ENCODE measurements at places on chromosomes 12 and 14. TPM values are rescaled to one million over a fixed set of nuclear protein-coding genes. Genes with fewer than 3 reads are reported as not detected.

DNA sequence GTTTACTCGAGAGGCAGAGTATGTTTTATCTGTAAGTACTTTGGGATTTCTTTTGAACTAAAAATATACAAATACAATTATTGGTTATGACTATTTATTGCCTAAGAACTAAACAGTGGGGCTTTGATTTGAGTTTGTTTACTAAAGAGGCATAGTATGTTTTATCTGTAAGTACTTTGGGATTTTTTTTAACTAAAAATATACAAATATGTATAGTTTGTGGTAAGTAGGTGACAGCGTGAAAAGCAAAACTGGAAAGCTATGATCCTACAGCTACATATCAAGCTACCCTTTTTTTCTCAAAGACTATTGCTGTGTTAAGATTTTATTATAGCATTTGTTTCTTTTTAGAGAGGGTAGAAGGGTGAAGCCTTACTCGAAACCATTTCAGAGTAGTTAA lies 171.0 kb downstream of the RAD51B start:
- no peak for DNase-seq

- DNase-seq = peak; percentile 78
Observed at GRCh38 chr14:68977718-68978171, 1.4 kb downstream of the ACTN1 start.

DNA sequence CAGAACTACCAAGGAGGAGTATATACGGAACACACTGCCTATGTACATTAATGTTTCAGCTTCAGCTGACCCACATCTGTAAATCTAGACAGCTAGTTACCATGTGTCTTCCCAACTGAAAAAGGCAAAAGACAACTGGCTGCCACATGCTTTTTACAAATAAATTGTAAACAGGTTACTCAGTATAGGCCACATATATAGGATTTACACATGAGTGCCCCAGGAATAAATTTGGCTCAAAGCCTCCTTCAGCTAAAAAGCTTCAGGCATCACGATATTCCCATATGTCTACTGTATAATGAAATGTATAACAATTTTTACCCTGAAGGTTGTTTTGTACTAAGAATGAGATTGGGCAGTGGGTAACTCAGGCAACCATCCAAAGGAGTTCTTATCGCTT lies 175.9 kb upstream of the BMP4 start:
- no peak for DNase-seq

DNA sequence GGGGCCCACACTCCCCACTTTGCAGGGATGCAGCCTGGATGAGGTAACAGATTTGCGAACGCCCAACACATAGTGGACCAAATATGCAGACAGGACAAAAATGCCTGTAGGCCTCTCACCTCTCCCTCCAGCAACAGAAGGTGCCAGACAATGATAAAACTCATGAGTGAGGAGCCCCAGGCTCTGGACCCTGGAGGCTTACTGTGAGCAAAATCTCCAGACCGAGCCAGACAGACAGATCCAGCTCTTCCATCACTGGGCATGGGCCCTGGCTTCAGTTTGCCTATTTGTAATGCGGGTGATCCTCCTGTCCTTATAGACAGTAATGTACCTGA lies 42.3 kb downstream of the IRF2BPL start:
- no peak for DNase-seq

DNA sequence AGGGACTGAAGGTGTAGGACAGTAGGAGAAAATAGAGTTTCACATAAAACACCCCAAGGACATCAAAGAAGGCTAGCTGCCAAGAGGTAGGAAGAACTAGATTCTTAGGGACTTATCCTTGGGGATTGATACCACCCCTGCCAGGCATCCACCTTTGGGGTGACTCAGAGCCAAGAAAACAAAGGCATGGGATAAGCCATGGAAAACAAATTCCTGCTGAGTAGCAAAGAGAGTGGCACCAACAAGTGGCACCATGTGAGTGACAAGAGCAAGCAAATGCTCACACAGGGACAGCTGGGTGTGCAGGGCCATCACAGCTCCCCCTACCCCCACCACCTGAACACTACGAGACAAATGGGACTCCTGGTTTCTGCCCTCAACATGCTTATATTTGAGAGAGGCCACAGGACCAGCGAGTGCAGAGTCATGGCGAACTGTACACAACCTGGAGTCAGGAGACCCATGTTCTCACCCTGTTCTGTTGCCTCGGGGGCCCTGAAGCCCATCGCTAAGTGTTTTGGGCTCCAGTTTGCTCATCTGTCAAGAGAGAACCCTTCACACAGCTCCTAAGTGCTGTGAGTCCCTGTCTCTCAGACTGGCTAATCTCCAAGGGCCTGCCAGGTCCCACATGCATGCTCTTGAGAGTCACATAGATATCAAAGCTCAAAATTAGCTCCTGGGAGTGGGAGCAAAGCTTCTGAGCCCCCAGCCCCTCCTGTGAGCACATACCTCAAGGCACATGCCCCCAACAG lies 91.9 kb downstream of the DPF3 start:
- no peak for DNase-seq

DNA sequence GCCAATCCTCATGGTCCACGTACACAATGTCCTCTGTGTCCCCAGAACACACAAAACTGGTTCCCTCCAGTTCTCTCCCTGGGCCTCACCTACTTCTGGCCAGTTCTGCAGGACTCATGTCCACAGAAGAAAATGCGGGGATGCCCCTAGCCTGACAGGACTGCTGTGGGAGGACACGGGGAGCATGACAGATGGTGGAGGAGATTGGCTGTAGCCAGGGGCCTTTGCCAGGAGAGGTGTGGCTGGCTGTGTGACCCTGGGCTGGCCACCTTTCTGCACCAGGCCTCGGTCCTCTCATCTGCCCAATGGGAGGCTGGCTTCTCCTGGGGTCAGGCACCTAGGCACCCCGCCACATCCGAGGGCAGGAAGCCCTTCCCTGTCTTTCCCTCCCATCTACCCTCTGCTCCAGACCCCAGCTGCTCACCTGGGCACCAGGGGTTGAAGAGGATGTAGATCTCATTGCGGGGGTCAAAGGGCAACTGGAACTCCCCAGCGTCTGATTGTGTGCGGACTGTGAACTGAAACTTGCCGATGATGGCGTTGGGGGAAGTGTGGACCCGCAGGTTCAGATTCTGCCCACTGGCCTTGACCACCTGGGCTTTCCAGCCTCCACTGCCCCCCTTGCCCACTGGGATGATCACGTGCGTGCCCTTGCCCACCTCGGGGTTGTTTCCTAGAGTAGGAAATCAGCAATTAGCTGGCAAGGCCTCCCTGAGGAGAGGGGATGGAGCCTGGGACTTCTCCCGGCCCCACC lies 2.8 kb downstream of the TGM1 start:
- DNase-seq = no peak

DNA sequence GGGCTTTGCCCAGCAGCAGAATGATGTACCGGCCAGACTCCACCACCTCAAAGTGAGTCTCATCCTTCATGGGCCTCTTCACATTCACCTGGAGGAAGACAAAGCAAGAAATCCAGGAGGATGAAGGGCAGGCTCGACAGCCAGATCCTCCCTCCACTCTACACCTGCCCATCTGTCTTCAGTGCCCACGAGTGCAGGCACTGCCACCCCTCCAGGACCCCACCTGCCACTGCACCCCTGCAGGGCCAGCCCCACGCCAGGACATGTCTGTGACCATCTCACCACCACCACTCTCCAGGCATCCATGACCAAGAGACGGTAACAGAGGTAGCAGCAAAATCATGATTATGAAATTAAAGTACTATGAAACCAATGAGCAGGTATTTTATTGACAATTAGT lies 84.3 kb upstream of the ANO2 start:
- no peak for DNase-seq

DNA sequence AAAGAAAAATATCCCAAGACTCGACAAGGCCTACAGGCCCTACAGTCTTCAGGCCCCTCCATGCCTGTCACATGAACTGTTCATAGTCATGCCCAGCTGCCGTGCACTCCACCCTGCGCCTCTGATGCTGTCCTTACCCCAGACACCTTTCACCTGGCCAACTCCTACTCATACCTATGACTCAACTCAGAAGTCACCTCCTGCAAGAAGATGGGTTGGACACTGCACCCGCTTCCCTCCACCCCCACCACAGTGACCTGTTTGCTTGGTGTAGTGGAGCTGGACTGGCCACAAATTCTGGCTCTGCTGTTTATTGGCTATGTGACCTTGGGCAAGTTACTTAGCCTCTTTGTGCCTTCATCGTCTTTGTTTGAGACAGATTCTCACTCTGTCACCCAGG lies 56.2 kb downstream of the PHETA1 start:
- DNase-seq = no peak

DNA sequence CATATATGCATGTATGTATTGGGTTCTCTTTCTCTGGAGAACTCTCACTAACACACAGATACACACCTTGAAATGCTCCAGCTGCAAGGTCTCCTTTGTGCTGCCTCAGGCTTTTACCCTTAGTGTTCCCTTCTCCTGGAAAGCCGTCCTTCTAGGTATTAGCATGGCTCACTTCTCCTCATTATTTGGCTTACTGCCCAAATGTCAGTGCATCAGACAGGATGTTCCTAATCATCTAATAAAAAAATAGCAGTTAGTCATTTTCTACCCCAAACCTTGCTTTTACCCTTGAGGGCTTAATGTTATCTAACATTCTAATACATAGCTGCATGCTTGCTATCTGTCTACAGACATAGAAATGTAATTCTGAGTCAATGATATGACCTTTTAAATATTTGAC lies 109.0 kb upstream of the SLC16A7 start:
- no peak for DNase-seq

DNA sequence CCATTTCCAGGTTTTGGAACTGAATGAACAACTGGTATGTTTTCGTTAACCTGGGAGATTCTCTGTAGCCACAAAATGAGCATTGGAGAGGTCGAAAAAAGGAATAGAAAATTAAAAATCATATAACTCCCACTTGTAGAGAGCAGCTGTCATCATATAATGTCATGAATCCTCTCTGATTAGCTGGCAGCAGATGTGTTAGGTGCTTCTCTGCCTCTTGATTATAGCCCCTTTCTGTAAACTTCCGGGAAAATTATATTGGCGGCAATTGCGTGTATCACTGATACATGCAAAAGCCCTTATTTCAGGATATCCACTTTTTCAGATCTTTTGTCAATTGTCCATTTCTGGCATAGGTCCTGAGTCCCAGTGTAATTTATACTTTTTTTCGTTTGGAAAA lies 31.7 kb downstream of the FGD4 start:
- no peak for DNase-seq

DNA sequence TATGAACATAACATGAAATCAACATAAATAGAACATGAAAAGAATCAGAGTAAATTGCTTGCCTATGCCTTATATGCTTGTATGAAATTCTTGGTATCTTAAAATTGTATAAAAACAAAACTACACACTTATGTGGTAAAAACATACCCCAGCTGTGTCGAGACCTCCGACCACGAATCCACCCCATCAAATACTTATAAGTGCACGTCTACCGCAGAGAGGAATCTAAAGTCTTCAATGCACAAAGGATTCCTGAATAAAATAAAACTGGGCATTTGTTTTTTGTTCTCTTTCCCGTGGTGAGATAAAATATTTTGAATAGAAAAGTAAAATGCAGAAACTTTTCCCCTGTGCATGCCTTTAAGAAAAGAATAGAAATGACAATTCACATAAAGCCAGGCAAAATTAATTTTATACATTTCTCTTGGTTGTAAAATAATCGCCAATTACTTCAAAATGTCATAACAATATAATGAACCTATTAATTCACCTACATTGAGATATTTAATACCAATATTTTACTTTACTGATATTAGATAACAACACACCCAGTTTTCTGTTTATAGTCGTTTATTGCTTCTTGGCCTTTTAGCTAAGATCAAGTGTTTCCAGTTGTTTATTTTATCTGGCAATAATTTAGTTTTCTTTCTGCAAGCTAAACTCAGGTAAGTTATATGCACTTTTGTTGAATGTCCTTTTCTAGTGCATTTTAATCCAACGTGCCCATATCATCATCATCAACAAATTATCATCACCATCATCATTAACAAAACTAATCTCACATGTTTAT lies 1.0 kb downstream of the KLRK1 start:
- DNase-seq = no peak

DNA sequence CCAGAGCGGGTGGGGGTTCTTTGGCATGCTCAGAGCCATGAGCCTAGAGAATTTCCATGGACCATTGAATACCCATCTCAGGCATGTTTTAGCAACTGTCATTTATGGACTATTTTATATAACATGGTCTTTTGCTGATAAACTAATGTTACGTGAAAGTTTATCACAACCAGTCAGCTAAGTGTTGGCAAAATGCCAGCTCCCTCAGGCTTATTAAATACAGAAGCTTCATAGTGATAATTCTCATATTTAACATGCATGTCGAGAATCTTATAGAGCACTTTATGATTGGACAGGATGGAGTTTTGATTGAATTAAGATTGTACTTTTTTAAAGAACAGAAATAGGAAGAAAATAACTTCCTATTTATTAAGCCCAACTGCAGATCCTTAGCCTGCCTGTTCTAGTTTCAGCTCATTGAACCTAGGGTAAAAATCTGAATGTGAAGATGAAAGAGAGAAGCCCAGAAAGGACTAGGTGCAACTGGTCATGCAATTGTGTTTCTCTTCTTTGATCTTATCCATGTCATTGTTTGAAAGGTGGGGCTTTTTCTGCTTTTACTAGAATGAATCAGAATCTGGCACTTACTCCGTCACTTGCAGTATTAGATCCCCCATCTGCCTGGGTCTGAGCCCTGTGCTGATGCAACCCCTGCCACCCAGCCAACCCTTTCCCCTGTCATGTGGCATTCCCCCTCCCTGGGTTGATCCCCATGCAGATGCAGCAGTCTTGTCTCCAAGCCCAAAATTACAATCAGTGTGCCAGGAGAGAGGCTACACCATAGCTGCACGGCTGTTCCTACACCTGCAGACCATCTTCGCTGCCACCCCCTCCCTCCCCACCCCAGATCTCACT lies 134.6 kb upstream of the EVL start:
- no peak for DNase-seq

GRCh38 chr14:22502551-22502950 lies 86.5 kb downstream of the DAD1 start:
- no peak for DNase-seq

DNA sequence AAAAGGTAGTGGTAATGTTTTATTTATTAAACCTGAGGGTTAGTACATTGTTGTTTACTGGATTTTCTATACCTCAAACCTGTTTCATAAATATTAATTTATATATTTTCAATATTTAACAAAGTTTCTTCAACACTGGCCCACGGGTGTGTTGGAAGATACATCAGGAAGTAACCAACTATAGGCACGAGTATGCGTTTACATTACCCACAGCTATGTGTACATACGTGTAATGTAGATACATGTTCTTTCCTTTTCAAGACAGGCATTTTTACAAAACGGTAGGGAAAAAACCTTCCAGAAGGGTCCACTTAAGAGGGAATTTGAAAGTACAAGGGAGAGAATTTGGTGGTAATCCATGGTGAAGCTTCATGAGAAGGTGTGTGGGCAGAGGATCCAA lies 17.8 kb upstream of the KCNA1 start:
- no peak for DNase-seq

GRCh38 chr14:57071639-57072038 lies 197.1 kb downstream of the EXOC5 start:
- DNase-seq = no peak

CYP27B1 gene
- polyA plus RNA-seq = 1.9 TPM

PTGER2 gene
- 0.51 TPM for polyA plus RNA-seq

DTX3 gene
- polyA plus RNA-seq = 18.1 TPM

KRT77 gene
- not detected for polyA plus RNA-seq

KRT6C gene
- not detected for polyA plus RNA-seq

IKBIP gene
- 59.1 TPM for polyA plus RNA-seq

PZP gene
- polyA plus RNA-seq = not detected

RD3L gene
- not detected for polyA plus RNA-seq

CDCA3 gene
- polyA plus RNA-seq = 80.2 TPM

CLEC1A gene
- not detected for polyA plus RNA-seq

RIMBP2 gene
- polyA plus RNA-seq = not detected

LRRC10 gene
- not detected for polyA plus RNA-seq
